Cerebellar cortex (tissue), 1 donor: ENCODE measurements at places on chromosomes 2 and 18.
A peak's percentile ranks its signal among the peaks of the same experiment; 100 is the strongest.

GRCh38 chr18:8561123-8561910, 47.9 kb upstream of the RAB12 start:
- DNase-seq, result peak; percentile 39

DNA sequence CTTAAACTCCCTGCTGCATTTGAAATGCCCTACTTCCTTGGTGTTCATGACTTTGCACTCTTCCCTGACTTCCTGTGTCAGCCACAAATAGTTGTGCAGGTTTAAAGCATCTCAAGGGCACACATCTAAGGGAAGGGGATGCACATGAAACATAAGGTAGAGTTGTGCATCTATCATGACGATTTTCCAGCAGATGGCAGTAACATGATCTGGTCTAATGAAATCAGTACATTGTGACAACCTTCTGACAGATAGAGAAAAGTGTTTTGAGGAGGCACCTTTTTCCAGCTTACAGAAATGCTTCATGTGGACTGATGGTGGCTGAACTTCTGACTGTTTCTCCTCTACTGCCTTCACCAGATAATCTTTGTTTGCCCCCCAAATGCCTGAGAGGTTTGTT, 238.9 kb downstream of the XIRP2 start:
- DNase-seq, result peak; percentile 66

DNA sequence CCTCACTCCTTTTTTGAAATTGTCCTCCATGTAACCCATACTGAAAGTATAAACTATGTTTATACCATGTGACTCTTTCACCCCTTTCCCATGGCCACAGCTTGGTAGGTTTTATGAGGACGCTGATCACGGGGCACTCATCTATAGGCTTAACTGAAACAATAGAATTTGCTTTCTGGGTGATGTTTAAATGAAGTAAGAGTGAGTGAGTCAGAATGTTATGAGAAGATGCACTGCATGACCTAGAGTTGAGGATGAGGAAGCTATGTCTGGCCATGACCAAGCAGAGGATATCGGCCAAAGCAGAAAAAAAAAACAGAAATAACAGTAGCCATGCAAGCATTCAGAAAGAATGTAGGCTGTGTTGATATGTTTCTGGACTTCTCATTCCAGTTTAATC, 34.9 kb downstream of the SCN1A start:
- DNase-seq, result no peak

GRCh38 chr2:221337957-221338685, 234.0 kb downstream of the EPHA4 start:
- no peak for DNase-seq
